ENCODE measurements at places on chromosomes 5 and 9.

GRCh38 chr5:58113172-58113571 lies 346.7 kb downstream of the PLK2 start:
- no peak for DNase-seq

- no peak for DNase-seq
Measured at GRCh38 chr5:140480310-140481014, 67.0 kb upstream of the EIF4EBP3 start.

GRCh38 chr9:105444130-105444529 lies 3.7 kb upstream of the FSD1L start:
- no peak for DNase-seq

DNA sequence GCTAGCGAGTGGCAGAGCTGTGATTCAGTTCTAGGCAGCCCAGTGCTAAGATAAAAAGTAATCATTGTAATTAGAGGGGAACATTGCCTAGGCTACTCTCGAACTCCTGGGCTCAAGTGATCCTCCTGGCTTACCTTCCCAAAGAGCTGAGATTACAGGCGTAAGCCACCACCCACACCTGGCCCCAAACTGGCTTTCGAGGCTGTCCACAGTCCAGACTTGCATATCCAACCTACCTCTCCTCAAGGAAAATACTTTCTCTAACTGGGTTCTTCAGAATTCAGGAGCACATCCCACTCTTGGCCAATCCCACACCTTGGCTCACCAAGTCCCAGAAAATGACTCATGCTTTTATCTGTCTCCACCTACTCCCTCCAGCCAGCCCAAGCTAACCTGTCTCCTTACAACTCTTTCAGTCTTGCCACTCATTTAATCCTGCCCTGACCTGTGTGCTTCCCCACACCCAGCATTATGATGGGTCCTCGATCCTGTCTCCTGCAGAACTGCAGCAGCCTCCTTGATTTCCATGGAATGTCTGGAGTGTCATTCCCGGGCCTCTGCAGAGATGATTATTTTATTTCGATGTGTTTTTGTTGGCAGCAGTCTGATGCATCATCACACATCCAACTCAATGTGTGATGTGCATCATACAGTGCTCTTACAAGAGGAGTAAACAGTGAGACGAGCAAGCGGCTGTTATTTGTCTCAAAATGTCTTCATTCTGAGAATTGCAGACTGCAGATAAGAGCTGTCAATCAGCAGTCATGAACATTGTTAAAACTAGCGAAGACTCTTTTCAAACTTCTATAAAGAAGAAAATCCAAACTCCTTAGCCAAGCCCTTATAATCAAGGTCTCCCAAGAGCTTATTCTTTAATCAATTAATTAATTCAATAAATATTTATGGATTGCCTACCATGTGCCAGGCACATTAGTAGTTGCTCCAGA lies 167.3 kb downstream of the SEC61B start:
- no peak for DNase-seq

GRCh38 chr5:40306869-40307487 lies 372.7 kb upstream of the PTGER4 start:
- no peak for DNase-seq

DNA sequence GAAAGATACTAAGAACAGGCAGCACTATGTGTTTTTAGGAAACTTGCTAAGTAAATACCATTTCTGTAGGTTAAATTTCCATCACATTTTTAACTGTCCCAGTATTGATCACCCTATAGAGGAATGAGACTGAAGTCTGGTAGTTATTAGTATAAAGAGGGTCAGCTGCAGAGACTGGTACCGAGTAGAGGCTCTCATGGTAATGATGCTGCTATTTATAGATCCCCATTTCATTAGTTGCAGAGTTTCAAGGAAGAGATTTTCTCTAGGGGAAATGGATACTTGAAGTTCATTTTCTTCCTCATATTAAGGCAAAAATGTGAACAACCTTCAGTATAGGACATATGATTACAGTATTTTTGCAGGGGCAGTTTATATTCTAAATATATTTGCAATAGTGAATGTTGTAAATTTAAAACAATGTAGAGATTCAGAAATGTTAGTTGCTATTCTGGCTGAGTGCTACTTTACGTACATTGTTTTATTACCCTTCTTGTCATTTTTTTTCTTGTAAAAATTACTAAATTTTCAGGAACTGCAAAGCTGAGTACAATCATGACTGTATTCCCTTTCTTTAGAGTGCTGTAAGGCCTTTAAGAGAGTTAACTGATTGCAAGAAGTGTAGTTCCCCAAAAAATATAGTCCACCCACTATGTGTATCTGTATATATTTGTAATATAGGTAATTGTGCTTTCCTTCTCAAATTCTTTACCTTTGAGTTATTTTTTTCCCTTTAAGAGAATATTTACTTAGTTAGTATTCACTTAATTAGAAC lies 14.7 kb downstream of the PBX3 start:
- no peak for DNase-seq

GRCh38 chr9:17519761-17520160 lies 59.1 kb upstream of the SH3GL2 start:
- no peak for DNase-seq

- DNase-seq, result peak; percentile 90
Measured at GRCh38 chr9:114348906-114349482, 19.3 kb downstream of the ORM2 start.

GRCh38 chr9:131330814-131331600 lies 41.5 kb downstream of the PLPP7 start:
- DNase-seq, result no peak
